ENCODE measurements at places on chromosomes 3 and 15.

DNA sequence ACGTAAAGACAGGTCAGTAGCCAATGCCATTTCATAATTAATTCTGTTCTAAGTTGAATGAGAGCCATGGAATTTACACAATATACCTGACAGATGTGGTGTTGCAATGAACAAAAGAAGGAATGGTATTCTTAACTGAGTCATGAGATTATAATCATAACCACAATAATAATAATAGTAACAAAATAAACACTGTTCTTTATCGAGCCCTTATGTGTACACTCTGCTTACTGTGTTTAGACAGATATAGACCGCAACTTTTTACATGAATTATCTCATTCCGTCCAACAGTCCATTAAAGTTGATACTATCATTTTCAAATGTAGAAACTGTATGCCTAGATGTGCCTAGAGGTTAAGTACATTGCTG lies 28.2 kb upstream of the SCAANT1 start:
- DNase-seq = no peak

DNA sequence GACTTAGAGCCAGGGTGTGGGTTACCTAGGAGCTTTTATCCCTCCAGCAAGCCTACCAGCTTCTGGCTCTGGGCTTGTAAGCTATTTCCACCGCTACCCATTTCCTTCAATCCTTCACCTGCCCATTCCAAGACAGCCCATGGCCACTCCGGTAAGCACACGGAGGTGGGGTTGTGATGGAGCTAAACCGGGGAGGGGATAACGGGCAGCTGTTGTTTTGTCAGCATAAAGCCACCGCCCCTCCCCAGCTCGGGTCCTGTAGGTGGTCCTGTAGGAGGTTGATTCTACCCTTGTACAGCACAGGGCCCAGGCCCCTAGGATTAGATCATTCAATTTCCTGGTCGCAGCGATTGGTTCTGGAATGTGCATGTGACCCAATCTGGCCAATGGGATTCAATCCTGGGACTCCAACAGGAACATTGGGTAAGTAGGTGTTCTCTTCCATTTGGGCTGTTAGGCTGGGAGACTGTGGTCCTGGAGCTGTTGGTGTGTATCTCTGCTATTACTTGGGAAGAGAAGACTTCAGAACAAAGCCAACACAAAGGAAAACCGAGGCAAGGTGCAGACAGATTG lies 150.6 kb downstream of the RAB11A start:
- DNase-seq = no peak

DNA sequence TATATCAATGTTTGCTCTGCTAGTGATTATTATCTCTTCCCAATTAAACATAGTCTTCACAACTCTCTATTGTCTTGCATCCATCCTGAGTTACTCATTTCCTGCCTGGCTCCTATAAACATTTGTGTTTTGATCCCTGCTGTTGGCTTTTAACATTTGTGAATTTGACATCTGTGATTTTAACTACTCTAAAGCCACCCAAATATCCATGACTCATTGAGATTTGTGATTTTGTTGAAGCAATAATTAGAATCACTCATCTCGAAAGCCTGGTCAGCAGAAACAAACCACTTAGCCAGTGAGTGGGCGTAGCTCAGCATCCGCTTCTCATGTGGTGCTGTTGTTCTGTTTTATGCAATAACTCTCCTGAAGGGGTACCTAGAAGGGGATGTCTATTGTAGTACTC lies 174.3 kb upstream of the ZBTB20 start:
- no peak for DNase-seq

DNA sequence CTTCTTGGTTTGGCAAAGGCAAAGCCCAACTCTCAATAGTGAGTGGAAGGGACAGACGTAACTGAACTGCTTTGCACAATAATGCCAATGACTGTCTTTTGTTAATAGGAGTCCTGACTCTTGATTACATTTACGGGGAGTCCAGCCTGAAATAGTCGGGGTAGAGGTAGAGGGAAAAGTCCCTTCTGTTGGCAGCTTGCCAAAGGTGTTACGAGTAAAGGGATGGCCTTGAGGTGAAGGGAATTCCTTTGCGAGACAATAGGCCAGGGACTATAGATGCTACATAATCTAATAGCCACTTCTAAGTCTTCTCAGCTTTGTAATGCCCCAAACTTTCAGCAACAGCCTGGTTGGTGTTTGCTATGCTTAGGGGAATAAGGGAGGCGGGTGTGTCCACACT lies 2.2 kb upstream of the SENP2 start:
- DNase-seq = no peak

GRCh38 chr3:134871818-134872217 lies 76.8 kb downstream of the EPHB1 start:
- DNase-seq = no peak

DNA sequence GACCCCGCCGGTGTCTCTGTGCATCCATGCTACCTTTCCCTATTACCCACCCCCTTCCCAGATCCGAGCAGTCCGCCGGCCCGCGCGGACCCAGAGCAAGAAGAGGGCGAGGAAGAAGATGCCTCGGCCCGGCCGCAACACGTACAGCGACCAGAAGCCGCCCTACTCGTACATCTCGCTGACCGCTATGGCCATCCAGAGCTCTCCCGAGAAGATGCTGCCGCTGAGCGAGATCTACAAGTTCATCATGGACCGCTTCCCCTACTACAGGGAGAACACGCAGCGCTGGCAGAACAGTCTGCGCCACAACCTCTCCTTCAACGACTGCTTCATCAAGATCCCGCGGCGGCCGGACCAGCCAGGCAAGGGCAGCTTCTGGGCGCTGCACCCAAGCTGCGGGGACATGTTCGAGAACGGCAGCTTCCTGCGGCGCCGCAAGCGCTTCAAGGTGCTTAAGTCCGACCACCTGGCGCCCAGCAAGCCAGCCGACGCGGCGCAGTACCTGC lies 788 bp downstream of the FOXB1 start:
- no peak for DNase-seq

DNA sequence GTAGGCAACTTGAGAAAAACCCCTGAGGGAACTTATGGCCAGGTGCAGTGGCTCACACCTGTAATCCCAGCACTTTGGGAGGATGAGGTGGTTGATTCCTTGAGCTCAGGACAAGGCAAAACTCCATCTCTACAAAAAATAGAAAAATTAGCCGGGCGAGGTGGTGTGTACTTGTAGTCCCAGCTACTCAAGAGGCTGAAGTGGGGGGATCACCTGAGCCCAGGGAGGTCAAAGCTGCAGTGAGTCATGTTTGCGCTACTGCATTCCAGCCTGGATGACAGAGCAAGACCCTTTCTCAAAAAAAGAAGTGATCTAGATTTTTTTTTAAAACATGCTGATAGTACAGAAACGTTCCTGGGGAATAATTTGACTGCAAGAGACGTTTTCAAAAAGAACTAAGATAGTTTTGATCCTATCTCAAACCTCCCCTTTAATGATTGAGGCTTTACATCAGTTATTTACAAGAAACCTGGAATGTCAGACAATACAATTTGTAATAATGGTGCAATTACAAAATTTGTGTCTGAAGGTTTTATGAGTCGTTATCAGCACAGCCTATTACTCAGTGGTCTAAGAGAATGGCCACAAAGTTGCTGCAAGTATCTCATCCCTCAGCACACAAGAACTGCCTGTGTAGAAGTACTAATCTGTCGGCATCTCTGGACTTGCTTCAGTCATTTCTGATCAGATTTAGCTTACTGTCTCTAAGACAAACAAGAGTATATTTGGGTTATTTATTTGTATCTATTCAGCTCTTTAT lies 32.2 kb upstream of the KLHL25 start:
- no peak for DNase-seq

DNA sequence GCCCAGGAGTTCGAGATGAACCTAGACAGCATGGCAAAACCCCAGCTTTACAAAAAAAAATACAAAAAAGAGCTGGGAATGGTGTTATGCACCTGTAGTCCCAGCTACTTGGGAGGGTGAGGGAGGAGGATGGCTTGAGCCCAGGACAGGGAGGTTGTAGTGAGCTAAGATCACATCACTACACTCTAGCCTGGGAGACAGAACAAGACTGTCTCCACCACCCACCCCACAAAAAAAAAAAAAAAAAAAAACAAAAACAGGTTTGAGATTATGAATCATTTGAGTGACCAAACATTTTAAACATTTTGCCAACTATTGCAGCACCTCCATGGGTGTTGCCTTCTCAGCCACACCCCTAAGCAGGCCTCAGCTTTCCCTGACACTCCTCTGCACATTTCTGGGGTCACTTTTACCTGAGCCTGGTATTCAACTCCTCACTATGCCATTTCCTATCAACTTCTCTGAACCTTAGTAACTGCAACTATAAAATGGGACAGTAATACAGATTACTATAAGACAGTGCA lies 41.8 kb downstream of the IL5RA start:
- no peak for DNase-seq

DNA sequence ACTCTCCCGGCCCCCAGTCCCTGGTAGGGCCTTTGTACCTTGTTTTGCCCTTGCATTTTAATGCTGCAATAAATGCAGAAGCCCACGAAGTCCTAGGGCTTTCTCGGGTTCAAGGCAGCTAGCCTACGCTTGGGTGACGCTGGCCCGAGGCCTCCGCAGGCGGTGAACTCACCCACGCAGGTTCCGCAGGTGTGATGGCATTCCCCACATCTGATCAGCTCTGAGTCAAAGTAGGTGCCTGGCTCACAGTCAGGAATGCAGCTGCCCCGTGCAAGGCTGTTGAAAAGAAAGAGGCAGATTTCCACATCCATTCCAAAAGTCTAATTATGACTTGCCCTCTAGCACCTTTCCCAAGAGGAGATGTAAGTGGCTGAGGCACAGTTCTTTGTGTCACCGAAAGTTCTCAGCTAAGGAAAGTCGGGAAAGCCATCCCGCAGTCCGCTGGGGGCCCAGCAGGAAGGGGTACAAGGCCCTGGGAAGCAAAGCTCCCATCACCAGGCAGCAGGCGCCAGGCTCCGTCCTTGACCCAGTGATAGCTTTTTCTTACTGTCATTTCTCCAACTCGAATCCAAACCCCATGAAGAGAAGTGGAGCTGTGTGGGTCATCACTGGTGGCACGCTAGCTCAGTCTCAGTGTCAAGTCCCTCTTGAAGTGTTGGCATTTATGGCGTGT lies 23.2 kb upstream of the SNRPA1 start:
- no peak for DNase-seq

DNA sequence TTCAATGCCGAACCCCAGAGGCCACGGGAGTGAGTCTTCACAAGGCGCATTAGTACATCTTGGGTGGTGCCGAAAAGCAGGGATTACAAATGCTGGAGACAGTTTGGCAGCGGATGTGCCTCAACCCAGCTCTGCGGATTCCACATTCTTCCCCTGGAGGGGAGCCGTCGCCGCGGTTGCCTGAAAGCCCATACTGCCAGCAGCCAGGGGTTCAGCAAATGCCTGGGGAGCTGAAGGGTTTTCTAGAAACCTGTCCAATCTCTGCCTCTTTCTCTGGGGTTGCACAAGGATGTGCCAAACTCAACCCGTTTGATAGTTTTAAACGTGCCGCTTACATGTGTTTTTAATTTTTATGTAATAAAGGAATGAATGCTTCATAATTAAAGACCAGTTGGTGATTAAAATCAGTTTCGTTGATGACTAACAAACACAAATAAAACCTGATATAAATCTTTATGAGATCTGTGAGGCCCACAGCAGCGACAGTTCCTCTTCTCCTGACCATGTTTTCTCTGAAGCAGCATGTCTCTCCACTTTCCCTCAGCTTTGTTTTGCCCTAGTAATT lies 74.6 kb upstream of the LEKR1 start:
- no peak for DNase-seq

- no peak for DNase-seq
Observed at GRCh38 chr3:167998253-167998652, 97.5 kb downstream of the GOLIM4 start.

DNA sequence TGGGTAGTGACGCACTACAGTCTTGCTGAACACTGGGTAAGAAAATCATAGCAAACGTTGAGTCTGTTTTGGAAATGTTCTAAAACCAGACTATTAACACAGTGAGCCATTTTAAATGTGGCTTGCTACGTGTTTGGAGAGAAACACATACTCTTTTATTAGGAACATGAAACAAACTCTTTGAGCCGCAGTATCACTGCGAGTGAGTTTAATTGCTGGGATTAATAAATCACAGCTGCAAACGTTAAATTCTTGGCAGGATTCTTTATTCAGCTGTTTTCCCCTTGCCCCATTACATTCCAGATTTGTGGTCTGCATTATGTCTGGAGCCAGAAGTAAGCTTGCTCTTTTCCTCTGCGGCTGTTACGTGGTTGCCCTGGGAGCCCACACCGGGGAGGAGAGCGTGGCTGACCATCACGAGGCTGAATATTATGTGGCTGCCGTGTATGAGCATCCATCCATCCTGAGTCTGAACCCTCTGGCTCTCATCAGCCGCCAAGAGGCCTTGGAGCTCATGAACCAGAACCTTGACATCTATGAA lies 33.6 kb downstream of the BTD start:
- no peak for DNase-seq

DNA sequence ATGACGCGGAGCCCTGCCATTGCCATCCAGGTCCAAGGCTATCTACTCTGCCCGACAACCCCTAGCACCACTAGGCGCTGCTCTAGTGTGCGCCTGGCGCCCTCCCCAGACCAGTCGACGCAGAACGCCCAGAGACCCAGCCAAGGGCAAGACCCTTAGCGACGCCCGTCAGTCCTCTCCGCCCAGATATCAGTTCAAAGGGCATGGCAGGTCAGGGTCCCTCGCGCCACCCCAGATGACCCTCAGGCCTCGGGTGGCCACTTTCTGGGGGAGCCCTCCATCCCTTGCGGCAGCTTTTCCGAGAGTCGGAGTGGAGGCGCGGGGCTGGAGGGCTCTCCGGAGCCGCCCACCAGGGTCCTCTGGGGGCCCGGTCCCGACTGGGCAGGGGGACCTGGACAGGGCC lies 371 bp upstream of the CLSTN2 start:
- no peak for DNase-seq

DNA sequence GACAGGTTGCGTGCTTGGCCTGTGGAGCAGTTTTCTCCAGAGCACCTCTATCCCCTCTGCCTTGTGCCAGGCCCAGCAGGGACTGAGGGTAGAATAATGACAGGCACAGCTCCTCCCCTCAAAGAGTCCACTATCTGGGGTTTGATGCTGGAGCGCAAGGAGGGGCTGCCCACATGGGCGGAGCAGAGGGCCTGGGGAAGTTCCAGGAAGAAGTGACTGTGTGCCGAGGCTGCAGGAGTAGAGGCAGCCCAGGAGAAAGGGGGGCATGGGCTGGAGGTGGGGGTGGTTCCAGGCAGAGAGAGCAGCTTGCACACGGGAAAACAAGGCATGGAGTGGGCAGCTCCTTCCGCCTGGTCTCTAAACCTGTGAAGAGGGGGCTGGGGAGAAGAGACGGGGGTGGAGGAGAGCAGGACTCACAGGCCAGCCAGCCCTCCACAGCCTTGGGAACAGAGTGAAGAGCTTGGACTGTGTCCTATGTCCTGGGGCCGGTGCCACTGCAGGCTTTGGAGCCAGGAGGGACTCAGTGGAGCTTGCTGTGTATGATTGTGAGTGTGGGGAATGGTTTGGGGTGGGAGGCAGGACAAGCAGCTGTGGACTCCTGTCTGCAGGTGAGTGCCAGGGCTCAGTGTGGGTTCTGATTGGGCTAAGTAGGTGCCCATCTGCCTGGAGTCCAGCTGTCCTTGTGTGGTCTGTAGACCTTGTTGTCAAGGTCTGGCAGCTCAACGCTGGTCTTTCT lies 48.1 kb downstream of the APBA2 start:
- DNase-seq = no peak

- no peak for DNase-seq
Observed at GRCh38 chr3:49553324-49553691, 969 bp upstream of the BSN start.

- no peak for DNase-seq
Observed at GRCh38 chr3:139797724-139798343, 120.1 kb upstream of the NMNAT3 start.

Measured in bone marrow (tissue), 2 donors.